NCI-H1436 treated with DMSO at 0.1 percent for 48 hours (cell line): ENCODE measurements at places on chromosomes 1 and 21.

- DNase-seq: no peak
Observed at GRCh38 chr1:68706639-68707317, 209.9 kb upstream of the DEPDC1 start.

DNA sequence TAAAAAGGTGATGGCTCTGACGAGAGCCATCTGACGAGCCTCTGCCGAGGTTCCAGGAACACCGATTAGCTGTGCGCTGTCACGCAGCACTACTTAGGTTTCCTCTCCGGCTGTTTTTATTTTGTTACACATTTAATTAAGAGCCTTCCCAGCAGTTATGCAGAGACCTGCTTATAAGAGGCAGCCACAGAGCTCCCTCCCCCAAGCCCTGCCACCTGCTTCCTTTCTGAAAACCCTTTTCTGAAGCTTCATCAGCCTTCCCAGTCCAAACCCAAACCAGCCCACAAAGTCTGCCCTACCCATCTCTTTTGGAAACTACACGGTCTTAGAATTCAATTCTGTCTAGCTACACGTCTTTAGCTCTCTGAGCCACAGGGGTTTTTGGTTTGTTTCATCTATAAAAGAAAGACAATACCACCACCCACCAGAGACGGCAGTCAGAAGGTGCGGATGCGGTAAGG is 49.1 kb downstream of the ERI3 start:
- no peak for DNase-seq

DNA sequence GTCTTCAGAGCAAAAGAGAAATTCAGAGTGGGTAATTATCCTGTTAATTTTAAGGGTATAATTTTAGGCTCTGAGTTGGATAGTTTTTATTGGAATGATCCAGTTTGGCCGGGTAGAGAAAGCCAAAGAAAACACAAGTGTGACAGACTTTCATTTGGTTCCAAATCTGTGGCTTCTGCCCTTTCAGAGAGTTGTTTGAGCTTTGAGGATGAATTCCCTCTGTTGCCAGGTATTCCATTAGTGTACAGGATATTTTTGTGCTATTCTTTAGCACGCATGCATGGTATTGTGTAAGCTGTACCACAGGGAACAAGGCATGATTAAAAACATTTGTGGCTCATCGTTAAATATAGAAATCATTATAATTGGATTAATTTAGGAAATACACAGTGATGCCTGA is 384.4 kb downstream of the ADGRL2 start:
- no peak for DNase-seq

GRCh38 chr1:2314273-2314802 is 77.0 kb downstream of the MORN1 start:
- no peak for DNase-seq

GRCh38 chr1:54487571-54488050 is 60.4 kb upstream of the ACOT11 start:
- no peak for DNase-seq

GRCh38 chr1:217472915-217473314 is 158.0 kb downstream of the GPATCH2 start:
- no peak for DNase-seq

DNA sequence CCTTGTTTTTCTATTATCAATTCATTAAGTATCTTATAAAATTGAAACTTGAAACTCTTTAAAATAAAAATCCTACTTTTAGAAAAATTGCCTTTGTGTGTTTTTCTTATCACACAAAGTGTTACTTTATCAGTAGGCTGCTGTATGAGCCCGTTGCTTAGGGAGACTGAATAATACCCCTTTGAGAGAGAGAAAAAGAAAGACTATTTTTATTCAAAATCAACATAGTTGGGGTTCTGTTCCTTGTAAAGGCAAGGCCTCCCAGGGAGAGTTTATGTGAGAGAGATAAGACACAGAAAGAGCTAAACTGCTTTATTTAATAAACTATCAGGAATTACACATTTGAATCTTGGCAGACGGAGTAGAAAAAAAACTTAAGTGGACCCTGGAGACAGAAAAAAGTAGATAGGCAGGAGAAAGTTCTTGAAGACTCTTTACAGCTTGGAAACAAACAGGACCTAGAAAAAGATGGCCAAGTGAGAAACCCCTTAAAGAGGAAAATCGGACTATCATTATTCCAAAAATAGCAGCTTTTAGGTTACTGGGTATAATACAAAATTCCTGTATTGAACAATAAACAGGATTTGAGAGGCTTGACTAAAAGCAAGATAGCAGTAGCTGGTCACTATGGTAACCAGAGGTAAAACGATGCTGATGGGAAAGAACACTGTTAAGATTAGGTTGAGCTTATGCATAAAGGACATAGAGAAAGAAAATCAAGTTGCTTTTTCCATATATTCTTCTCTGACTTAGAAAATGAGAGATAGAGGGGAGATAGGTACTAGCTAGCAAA is 170.9 kb downstream of the LRRC7 start:
- no peak for DNase-seq

- DNase-seq: no peak
Observed at GRCh38 chr1:9078015-9078751, 8.7 kb upstream of the SLC2A5 start.

- DNase-seq: no peak
Observed at GRCh38 chr1:178086294-178086693, 7.6 kb upstream of the RASAL2 start.

DNA sequence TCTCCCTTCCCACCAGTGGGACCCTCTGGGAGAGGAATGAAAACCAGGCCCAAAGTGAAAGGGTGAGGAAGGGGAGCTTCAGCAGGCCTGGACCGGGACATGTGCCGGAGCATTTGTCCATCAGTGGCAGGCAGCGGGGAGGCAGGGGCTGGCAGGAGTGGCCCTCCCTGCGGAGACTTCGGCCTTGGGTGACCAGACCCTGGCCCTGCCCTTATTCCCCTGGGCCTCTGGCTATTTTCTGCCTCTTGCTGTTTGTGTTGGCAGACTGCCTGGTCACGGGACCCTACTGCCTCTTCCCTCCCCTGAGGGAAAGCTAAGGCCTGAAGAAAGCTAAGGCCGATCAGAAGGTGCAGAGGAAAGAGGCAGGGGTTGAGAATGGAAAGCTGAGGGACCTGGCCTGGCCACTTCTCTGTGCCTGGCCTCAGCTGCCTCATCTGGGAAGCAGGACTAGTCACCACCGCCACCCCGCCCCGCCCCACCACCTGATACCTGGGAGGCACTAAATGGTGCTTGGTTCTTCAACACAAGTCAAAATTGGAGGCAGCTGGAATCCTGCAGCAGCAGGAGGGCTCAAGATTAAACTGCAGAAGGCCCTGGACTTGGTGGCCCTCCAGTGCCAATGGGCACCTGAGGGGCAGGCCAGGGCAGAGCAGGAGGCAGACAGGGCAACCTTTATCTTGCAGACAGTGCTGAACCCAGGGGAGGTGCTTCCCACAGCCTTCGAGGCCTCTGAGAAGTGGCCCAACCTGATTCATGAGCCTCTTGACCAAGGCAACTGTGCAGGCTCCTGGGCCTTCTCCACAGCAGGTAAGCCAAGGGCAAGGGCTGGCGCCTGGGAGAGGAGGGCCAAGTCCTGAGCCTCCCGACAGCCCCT is 7.9 kb downstream of the TINAGL1 start:
- DNase-seq: no peak

- DNase-seq: no peak
Observed at GRCh38 chr1:172679000-172679772, 20.3 kb downstream of the FASLG start.

DNA sequence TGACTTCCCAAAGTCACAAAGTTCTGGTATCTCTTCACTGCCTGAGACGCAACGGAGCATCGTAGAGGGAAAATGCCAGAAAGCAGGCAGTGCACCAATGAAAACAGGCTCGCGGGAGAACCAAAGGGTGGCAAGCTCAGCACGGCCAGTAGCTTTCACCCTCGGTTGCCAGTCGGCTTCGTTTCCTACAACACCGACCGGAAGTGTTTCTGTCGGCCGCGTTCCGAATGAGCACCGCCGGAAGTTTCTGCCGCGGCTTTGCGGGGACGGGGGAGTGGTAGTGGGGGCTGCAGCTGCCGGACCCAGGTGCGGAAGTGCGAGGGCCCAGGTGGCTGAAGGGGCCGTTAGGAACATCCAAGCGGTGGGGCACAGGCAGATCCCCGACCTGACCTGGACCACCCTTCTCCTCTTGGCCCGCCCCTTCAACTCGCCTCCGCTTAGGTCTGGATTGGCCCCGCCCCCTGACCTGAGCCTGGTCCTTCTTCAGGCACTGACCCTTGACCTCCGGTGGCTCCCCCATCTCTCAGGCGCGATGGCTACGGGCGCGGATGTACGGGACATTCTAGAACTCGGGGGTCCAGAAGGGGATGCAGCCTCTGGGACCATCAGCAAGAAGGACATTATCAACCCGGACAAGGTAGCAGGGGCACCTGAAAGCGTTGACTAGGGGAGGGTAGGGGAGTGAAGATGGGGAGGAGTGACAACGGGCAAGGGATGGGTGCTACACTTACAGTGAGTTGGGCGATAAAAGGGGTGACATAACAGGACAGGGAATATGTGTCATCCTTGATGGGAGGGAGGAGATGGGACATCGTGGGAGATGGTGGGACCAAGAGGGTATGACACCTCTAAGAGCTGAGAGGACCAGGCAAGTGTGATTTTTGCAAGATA is at the start of gene DMAP1:
Gene DMAP1 (plus strand): TSS at position 250 of the 891 bp plus-strand sequence. CDS start 283 bp downstream, at position 533.
- peak; percentile 40 for DNase-seq

- no peak for DNase-seq
Observed at GRCh38 chr21:34313116-34313515, 50.7 kb upstream of the KCNE2 start.
